ENCODE measurements at places on chromosomes 3 and 15.

DNA sequence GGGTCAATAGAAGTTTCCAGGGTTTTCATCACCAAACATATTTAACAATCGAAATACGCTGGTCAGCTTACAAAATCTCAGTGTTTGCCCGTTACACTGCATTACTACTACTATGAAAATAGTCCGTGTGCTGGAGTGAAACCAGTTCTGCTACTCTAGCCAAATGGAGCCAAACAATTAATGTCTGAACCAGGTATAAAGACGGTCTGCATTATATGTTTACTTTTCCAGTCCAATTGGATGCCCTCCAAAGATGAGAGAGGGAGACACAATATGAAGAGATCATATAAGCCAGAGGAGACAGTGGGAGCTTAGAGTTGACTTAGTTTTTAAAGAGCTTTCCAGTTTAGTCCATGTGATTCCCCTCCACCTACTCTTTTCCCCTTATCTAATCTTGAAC, 6.3 kb upstream of the DUT start:
- no peak for DNase-seq

GRCh38 chr15:51727141-51727897, 10.1 kb downstream of the LYSMD2 start:
- no peak for DNase-seq

GRCh38 chr3:57118254-57118653, 46.9 kb downstream of the IL17RD start:
- no peak for DNase-seq

- DNase-seq = no peak
These were observed 17.6 kb downstream of the CFAP44 start for GRCh38 chr3:113423699-113424098.

GRCh38 chr3:147318900-147319299, 87.4 kb downstream of the ZIC4 start:
- DNase-seq = no peak

DNA sequence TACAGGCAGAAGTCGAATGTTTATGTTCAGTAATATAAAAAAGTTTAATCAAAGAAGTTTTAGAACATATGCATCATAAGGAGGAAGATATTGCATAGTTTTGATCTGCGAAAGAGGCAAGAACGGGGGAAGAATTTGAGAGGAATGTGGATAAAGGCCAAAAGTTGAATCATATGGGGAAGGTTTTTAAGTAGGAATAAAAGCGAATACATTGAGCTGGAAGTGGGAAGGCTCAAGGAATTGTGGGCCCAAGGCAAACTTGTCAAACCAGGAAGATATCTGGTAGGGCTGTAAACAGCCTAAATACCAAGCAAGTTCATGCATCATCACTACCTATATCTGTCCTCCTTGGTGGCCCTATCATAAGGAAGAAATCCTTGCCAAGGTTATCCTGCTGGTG, 186.9 kb downstream of the MAGI1 start:
- no peak for DNase-seq

DNA sequence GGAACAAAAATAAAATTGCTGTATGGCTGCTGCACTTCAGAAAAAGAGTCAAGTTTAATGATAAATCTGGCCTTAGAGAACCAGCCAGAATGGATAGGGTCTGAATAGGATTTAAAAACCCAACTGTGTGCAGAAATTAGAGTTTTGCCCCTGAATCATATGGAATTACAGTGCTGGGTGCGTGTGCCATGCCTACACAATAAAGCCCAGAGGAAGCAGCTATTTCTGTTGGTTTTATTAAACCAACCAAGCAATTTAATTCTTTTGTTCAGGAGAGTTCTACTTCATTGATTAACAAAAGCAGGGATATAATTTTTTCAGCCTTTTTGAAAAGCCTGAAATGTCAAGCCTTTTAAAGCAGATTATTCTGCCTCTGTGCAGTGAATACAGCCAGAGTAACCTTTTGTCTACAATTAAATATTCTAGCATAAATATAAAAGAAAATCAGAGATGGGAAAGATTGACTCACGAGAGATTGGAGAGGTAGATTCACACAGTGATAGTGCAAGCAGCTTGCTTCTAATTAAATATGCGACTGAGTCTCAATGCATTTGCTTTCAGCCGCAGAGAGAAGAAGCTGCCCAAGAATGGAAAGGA, 66.7 kb upstream of the DNAJC19 start:
- DNase-seq = no peak

DNA sequence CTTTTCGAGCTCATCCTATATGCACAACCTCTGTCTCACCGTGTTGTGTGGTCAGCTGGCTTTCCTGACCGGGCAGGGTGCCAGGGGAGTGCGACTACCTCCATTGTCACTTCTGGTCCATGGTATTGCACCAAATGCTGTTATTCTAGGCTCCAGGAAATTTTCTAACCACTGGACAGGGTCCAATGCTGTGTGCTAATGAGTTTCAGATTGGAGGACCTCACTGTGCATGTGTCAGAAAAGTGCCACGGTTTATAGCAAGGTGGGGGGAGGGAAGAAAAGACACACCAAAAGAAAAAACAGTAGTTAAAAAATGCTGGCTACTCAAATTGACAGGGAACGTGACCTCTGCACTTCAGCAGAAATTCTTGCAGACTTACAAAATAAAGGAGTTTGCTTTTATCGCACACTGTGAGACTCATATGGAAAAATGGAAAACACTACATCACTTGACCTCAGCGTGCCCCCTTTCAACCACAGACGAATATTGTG, 480.1 kb downstream of the FOXP1 start:
- DNase-seq = no peak

DNA sequence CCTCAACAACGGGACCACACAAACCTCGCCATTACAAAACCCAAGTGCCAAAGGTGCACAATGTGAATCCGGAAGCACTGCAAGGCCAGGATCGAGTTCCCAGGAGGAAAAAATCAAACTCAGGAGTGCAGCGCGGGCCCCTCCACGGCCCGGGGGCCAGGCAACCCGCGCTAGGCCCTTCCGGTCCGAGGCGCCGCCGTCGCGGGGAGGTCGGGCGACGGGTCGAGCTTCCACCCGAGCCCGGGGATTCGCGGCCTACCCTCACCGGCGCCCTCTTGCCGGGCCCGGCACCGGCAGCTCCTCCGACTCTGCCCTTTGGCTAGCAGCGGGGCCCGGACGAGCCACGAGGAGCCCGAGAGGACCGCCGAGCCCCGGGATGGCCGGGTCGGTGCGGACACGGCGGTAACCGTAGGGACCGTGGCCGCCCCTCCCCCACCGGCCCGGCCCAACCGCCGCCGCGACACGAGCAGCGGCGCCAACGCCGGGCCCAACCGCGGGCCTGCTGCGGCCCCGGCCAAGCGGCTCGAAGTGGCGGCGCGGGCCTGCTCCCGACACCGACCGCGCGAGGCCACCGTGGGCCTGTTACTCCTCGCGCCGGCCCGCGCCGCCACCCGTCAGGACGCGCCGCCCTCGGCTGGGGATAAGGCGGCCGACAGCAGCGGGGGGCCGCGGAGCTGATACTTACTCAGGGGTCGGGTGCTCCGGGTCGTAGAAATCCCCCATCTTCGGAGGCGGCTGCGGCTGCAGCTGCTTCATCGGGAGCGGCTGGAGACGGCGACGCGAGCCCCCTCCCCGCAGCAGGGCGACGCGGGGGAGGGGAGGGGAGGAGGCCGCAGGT, 525 bp downstream of the SETD2 start:
- DNase-seq = peak; percentile 37

GRCh38 chr3:60809857-60810610, 441.2 kb downstream of the FHIT start:
- DNase-seq = no peak

DNA sequence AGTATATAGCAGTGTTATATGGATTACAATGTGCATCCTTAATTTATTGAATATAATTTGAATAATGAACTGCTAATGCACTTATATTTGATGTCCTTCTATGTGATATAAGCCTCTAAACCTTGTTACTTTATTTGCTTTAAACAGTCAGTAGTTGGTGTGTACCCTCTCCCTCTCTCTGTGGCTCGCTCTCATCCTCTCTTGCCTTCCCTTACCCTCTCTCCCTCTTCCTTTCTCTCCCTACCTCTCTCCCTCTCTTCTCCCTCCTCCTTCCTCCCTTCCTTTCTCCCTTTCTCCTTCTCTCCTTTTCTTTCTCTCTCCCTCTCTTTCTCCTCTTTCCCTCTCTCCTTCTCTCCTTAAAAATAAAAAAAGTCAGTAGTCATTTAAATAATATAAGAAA, 28.9 kb downstream of the MGA start:
- no peak for DNase-seq

- DNase-seq = no peak
These were observed 231.3 kb upstream of the KCNMB2 start for GRCh38 chr3:178304758-178305467.

- no peak for DNase-seq
These were observed 3.1 kb downstream of the ATP10A start for GRCh38 chr15:25859838-25860645.

GRCh38 chr3:24273491-24273890, 221.2 kb downstream of the THRB start:
- no peak for DNase-seq

DNA sequence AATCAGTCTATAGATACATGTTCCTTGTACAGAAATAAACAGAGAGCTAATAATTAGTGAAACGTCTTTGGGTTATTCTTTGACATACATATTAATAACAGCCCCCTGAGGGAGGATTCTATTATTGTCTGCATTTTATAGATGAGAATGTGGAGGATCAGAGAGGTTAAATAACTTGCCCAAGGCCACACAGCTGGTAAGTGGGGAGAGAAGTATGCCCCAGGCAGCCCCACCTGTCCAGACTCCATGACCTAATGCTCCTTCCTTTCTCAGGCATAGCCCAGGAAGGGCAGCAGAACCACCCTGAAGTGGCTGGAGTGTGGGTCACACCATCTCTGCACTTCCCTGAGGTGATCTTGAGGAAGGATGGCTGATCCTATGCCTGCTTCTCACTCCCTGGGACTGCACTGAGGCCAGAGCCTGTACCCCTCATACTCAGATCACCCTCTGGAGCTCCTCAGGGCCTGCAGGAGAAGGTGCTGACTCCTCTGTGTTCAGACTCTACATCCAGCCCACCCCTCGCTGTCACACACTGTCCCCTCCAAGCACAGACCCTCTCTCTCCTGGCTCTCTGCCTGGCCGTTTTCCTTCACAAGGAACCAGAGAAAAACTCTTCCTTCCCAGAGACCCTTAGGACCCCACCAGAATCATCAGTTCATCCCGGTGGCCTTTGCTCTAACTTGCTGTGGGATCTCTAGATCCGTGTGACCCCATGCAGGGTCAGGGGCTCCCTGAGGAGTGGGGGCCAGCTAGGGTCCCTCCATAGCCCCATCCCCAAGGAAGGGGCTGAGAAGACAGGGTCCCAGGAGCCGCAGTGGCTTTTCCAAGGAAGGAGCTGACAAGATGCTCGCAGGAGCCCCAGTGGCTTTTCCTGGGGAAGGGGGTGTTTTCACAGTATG, 4.4 kb upstream of the HHATL start:
- no peak for DNase-seq

GRCh38 chr3:127699416-127700300, 26.9 kb downstream of the ABTB1 start:
- DNase-seq = no peak

DNA sequence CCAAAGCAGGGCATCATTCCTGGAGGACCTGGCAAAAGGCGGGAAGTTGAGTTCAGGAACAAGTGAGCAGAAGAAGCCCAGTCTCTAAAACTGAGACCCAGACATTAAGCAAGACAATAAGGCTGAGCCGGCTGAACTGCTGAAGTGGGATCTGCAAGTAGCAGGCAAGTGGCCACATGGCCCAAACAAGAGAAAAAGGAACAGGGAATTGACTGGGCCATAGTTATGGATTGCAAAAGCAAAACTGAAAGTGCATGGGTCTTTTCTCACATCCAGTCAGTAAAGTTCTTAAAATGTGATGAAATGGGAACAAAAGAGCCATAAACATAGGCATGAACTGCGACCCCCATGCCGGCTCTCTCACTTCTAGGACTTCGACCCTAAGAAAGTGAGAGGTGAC, 101.2 kb downstream of the SCN11A start:
- no peak for DNase-seq

DNA sequence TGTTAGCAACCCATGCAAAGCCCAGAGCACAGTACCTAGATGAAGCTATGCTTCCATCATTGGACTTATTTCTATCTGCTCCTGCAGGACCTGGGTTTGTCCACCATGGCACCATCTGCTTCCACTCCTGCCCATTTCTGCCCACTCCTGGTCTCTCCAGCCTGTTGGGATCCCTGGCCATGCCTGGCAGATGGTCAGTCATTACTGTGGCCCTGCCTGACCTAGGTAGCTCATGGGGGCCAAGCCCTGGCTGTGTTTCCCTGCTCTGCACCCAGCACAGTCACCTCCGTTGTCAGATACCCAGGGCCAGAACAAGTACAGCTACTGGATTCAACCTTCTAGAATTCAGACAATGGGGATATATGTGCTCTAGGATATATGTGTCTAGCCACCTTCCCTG, 185.8 kb upstream of the TLE3 start:
- no peak for DNase-seq

DNA sequence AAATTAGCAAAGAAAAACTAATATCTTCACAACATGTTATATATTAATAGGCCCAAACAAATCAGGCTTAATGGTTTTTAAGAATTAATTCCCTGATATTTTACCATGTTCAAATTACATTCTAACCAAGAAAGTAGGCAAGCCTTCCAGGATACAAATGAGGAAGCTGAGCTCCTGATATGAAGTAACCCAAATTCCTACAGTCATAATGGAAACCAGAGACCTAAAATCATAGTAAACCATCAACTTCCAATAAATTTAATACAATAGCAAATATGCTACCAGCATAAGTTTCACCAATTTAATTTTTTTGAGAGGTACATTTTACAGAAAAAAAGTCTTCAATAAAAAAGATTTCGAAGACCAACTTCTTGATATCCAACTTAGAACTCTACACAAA, 3.8 kb downstream of the DCBLD2 start:
- DNase-seq = no peak

- no peak for DNase-seq
These were observed 134.4 kb downstream of the CACNA1D start for GRCh38 chr3:53628536-53629401.

DNA sequence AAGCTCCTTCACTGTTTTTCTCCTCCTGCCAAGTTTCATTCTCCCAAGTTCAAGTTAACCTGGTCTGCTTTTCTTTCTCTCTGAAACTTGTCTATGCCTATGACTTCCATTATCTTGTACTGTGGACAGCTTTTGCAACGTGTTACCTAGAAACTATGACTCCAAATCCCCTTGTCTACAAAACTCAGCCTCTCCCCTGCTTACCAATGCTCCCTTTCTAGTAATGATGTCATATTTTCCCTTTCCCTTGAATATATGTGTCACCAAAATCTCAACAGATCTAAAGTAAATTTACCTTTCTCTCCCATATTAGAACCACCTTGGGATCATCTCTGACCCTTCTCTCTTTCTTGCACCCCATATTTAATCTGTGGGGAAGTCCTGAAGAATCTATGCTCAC, 10.5 kb upstream of the ABHD2 start:
- DNase-seq = no peak

GRCh38 chr3:187063286-187064121, 75.8 kb downstream of the RPL39L start:
- DNase-seq = no peak

GRCh38 chr15:56243163-56244037, at the start of gene RFX7:
TSS of gene RFX7 (minus strand) at chr15:56243879. CDS start at chr15:56243285, 594 bp downstream.
- peak; percentile 84 for DNase-seq
